ENCODE measurements at places on chromosomes 5 and 9. TPM values are rescaled to one million over a fixed set of nuclear protein-coding genes. Genes with fewer than 3 reads are reported as not detected.

DNA sequence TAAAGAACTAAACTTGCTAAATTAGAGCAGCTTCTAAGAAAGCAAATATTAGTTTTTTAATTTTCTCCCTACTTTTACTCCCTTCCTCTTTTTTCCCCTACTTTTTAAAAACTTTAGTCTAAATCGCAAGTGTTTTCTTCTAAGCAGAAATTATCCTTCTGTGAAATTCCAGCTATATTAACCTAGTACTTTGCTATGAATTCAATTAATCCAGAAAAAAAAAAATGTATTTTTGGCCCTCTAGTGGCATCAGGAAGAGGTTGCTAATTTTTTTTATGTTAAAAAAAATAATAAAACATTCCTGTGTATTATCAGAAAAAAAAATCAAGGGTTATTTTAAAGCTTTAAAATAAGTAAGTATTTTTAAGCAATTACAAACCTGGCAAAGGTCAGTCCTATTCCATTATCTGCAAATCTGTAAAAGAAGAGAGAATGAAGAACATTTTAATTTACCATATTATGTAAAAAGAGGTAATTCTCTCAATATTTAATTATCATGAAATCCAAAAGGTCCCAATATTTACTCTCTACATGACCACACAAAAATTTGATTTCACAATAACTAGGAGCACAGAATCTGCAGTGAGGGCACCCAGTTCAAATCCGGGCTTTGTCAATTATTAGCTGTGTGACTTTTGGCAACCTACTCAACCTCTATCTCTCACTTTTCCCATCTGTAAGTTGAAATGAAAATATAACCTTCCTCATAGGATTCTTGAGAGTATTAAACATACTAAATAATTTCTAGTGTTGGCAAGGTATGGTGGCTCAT is 52.0 kb downstream of the CEMIP2 start:
- no peak for DNase-seq

DNA sequence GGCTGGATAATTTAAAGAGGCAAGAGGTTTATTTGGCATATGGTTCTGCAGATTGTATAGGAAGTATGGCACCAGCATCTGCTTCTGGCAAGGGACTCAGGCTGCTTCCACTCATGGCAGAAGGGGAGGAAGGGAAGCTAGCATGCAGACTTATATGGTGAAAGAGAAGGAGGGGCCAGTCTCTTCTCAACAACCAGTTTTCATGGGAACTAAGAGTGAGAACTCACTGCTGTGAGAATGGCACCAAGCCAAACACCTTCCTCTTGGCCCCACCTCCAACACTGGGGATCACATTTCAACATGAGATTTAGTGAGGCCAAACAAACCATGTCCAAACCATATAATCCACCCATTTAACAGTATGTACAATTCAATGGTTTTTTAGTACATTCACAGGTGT is 113.3 kb upstream of the SHB start:
- DNase-seq = no peak

IL17B gene
- total RNA-seq = not detected

NPR3 gene
- 43.3 TPM for total RNA-seq

HK3 gene
- 41.1 TPM for total RNA-seq

CNTFR gene
- total RNA-seq = 116 TPM

Data from mesenteric fat pad (tissue), 1 donor.